Muscle of back (tissue), 13 donors: ENCODE measurements at places on chromosomes 7 and 10. TPM values are rescaled to one million over a fixed set of nuclear protein-coding genes. Genes with fewer than 3 reads are reported as not detected.

The SEMA3C gene
- 157 TPM for polyA plus RNA-seq

GRCh38 chr10:70053841-70054288 is 1.2 kb downstream of the MACROH2A2 start:
- DNase-seq: peak; percentile 7

The SLIT1 gene
- polyA plus RNA-seq: 0.88 TPM

DNA sequence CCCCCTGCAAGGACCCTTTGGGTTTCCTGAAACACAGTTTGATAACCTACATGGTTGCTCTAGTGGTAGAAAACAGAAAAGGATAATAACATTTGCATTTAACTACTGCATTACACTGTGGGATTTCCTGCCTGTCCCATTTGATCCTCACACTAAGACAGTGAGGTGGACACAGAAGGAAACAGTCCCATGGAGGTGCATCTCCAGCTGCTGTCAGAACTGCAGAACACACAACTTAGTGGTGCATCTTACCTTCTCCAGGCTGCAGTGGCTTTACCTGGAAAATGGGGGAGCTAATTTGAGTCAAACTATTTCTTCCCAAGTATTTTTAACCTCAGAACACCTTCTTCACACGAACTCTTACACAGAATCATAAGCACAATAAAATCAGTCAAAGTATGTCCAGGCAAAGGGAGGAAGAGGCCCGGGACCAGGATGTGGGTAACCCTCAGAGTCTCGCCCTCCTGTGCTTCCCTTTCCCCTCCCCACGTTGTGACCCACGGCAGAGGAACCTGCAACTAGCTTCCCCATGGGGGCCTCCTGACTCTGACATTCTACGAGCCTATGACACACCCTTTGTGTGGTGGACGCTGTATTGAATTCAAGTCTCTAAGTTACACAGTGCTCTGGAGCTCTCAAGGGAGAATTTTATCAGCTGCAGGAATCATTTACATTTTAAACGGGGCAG is 33.7 kb downstream of the SCRN1 start:
- DNase-seq: peak; percentile 16

GRCh38 chr10:45095286-45095685 is 94.6 kb downstream of the ZNF22 start:
- no peak for DNase-seq

DNA sequence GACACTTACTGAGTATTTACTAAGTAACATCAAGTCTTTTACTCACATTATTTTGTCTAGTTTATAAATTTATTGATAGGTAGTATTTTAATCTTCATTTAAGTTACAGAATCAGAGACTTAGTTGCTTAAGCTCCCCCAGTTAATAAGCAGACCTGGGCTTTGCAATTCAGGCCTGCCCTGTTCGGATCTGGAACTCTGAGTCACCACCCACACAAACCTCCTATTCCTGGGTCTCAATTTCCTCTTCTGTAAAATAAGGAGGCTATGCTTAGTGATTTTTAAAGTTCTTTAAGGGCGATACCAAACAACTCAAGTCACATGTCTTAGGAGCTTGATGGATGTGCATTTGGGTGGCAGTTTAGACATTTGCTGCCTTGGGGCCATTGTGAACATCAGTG is 3.5 kb upstream of the MGAM start:
- no peak for DNase-seq

The GNAT3 gene
- polyA plus RNA-seq: not detected

DNA sequence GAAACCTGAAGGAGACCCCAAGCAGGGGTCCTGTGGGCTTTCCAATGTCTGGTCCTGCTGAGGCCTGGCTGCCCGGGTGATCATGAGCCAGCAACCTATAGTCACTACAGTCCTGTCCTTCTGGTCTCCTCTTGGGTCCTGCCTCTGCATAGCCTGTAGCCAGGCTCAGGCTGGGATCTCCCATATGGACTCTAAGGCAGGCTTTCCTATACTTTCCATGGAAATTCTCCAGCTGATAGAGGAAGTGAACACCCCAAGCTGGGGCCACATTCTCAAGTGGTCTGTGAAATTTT is 26.4 kb downstream of the ANXA8 start:
- no peak for DNase-seq

DNA sequence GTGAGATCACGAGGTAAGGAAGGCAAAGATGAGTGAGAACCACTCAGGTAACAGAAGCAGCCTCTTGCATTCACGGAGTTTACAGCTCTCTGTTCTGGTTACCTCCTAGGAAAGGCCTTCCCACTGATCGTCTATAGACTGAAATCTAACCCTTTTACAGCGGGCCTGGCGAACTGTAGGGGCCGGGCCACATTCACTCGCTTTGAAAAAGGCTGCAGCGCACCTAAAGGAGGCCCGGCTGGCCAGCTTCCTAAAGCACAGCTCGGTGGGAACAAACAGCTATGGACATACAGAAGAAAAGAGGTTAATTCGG is 565 bp downstream of the ATP5MK start:
- DNase-seq: no peak

GRCh38 chr7:31067491-31067890 is 15.4 kb downstream of the ADCYAP1R1 start:
- DNase-seq: no peak

DNA sequence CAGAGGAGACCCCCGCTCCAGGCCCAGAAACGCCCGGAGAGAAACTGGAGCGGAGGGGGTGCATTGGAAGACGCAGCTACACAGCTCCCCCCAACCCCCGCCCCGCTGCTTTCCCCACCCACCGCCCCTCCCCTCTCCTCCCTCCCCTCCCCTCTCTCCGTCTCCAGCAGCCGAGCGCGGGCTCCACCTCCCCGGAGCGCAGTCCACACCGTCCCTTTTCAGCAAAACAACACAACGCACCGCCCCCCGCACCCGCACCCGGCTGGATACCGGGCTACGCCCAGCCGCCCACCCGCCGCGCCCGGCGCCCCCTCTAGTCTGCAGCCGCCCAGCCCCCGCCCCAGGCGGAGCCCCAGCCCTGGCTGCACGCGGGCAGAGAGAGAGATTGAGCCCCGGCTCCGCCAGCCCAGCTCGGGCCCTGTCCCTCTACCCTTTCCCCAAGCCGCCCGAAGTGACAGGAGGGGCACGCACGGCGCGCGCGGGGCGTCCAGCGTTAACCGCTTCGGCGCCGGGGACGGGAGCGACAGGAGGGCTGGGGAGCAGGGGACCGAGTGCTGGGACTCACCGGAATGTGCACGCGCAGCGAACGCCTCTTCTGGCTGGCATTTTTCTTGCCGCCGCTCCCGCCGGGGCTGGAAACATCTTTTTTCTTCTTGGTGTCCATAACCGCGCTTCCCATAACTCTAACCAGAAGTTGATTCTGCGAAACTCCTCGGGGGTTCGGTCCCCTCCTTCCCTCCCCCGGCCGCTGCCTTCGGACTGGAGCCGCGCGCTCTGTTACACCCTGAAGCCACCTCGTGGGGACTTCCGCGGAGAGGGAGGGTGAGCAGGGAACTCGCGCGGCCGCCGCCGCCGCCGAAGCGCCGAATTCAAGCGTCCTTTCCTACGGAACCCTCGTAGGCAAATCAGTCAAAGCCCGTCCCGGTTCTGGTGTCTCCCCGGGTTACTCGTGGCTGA is 695 bp downstream of the PRKAG2 start:
- DNase-seq: peak; percentile 82

The FGF8 gene
- polyA plus RNA-seq: not detected

GRCh38 chr7:82166260-82167015 is 277.1 kb downstream of the CACNA2D1 start:
- no peak for DNase-seq

The TMEM236 gene
- 0.69 TPM for polyA plus RNA-seq

The PITRM1 gene
- 54.9 TPM for polyA plus RNA-seq

- DNase-seq: peak; percentile 38
Measured at GRCh38 chr7:134811765-134812164, 32.3 kb downstream of the CALD1 start.

DNA sequence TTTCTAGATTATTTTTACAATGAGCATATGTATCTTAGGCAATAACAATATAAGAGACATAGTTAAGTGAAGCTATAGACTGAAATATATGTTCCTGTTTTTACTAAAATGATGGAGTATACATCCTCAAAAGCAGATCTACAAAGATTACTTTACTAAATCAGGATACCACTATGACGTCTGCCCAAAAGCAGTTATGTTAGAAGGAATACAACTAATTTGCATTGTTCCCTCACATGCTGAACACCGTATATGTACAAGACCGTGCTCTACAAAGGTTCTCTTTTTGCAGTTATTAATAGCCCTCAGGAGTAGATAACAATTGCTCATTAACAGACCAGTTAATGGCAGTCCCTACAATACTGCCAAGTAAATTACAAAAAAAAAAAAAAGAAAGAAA is 137.5 kb downstream of the CD36 start:
- DNase-seq: no peak

DNA sequence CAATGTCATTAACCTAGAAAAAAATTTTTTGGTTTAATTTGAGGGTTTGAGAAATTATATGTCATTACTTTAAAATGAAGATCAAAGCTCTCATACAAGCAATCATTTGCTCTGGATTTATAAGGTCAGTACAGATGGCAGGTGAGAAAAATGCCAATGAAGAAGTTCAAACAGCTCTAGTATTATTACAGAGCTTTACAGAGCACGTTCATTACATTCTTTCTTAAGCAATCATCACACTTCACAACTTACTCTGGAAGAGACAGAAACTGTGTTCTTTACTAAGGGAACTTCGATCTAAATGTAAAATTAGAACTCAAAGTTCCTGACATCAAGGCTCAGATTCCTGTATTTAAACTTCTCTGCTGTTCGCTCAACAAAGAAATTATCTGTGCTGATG is 153.4 kb downstream of the ATE1 start:
- DNase-seq: no peak

The ASB10 gene
- 4.5 TPM for polyA plus RNA-seq

The C10orf105 gene
- 0.22 TPM for polyA plus RNA-seq

DNA sequence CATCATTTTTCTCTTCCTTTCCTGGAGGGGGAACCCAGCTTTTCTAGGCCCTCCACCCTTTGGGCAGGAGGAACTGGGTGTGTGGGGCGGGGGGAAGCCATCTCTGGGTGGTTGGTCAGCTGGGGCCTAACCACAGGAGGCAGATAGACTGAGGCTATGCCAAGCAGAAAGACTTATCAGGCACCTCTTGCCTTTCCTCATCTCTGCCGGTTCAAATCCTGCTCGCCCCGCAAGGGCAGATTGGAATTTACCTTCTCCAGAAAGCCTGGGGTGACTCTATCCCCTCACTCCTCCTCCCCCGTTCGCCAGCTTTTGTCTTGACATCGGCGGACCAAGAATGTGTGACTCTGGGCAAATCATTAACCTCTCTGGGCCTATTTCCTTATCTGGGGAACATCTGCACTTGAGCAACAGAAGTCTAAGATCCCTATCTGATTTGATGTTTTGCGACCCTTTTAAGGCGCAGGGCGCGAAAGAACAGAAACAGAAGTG is 584 bp upstream of the GARS1 start:
- DNase-seq: no peak

GRCh38 chr7:89401099-89401498 is 605.6 kb upstream of the TEX47 start:
- no peak for DNase-seq

The C7orf57 gene
- 0.21 TPM for polyA plus RNA-seq

The CHAT gene
- polyA plus RNA-seq: not detected

The C10orf95 gene
- polyA plus RNA-seq: not detected

- no peak for DNase-seq
Measured at GRCh38 chr7:77543910-77544309, 6.8 kb downstream of the PTPN12 start.

GRCh38 chr10:12842310-12842709 is 159.2 kb downstream of the CCDC3 start:
- DNase-seq: no peak

The HTR7 gene
- polyA plus RNA-seq: 0.05 TPM

DNA sequence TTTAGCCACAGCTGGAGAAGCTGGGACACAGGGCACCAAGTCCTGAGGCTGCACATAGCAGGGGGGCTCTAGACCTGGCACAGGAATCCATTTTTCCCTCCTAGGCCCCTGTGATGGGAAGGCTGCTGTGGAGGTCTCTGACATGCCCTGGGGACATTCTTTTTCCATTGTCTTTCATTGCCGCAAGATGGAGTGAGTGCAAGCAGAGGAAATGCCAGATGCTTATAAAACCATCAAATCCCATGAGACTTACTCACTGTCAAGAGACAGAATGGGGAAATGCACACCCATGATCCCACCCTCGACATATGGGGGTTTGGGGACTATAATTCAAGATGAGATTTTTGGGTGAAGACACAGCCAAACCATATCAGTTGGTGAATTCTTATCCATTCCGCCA is 94.7 kb upstream of the FERD3L start:
- no peak for DNase-seq

- DNase-seq: peak; percentile 56
Measured at GRCh38 chr7:120862987-120863590, 5.1 kb upstream of the TSPAN12 start.

GRCh38 chr10:128217136-128217535 is 90.9 kb upstream of the MKI67 start:
- DNase-seq: no peak

GRCh38 chr7:521221-522070 is 1.8 kb upstream of the PDGFA start:
- peak; percentile 77 for DNase-seq

The TRIM56 gene
- 9.6 TPM for polyA plus RNA-seq

DNA sequence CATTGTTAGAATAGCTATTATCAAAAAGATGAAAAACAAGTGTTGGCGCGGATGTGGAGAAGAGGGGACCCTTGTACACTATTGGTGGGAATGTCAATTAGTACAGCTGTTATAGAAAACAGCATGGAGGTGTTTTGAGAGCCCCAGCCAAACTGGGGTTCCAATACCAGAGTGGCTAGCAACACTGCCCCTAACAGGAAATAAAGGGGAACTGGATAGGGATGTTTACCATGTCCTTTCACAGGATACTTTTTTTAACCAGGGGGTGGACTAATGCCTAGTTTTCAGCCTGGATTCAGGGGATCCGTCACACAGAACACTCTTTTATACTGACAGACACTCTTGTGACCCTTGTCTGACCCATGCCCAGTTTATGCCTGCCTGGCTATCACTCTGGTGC is 6.9 kb upstream of the GSTK1 start:
- DNase-seq: no peak

DNA sequence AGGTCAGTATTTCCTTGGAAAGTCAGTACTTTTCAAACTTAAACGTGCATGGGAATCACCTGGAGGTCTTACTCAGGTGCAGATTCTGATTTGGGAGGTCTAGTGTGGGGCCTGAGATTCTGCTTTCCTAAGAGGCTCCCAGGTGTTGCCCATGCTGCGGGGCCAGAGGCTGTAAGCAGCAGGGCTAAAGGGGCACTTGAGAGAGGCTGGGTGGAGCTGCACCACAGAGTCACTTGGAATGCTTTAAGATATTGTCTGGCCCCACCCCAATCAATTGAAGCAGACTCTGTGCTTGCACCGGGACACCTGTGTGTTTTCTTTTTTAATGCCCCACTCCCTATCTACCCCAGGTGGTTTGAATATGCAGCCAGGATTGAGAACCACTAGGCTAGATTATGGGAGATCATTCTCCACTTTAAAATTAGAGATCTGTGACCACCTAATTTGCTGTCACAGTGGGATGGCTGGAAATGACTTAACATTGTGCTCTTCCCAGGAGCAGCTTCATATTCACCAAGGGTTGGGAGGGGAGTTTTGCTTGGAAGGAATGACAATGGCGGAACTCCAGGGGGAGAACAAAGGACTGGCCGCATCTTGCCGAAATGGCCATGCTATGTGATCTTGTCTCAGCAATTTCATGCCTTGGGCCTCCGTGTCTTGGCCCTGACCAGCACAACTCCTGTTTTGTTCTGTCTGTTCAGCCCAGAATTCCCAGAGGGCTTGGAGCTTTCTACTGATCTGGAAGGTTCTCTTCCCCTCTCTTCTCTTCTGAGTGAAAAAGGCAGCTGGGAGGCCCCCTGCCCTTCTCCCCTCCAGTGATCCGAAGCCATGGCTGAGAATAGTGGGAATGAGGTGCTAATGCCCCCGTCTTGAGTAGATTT is 80.2 kb downstream of the FAM241B start:
- DNase-seq: no peak

The OPN1SW gene
- 2.9 TPM for polyA plus RNA-seq

The KCNH2 gene
- 16.6 TPM for polyA plus RNA-seq

The ABCA13 gene
- polyA plus RNA-seq: 0.25 TPM
